ENCODE measurements at places on chromosomes 1 and 21.
A peak's percentile ranks its signal among the peaks of the same experiment; 100 is the strongest.

GRCh38 chr1:27598902-27599528 lies 4.9 kb downstream of the AHDC1 start:
- peak; percentile 30 for DNase-seq

DNA sequence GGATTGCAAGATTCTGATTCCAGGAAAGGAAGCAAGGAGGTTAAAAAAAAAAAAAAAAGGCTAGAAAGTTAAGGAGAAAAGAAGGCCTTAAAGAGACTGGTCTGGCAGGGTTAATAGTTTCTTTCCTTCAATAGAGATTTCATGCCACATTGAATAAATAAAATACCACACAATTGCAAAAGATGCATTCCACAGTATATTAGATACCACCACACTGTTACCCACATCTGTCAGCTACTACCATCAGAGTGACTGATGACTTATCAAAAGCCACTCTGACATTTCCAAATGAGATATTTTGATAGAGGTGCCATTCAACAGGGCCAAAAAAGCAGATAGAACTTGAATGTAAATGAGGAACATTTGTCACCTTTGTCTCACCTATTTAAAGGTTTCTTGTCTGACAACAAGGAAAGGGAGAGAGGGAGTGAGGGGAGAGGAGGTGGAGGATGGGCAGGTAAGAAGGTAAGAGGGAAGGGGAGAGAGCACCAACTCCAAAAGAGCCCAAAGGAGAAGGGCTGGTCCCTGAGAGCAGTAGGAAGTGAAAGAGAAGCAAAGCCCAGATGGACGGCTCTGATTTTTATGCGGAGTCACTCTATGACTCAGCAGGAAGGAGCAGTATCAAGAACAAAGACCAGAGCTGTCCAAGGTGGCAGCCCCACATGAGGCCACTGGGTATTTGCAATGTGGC lies 38.3 kb downstream of the LRRN2 start:
- DNase-seq, result peak; percentile 40

DNA sequence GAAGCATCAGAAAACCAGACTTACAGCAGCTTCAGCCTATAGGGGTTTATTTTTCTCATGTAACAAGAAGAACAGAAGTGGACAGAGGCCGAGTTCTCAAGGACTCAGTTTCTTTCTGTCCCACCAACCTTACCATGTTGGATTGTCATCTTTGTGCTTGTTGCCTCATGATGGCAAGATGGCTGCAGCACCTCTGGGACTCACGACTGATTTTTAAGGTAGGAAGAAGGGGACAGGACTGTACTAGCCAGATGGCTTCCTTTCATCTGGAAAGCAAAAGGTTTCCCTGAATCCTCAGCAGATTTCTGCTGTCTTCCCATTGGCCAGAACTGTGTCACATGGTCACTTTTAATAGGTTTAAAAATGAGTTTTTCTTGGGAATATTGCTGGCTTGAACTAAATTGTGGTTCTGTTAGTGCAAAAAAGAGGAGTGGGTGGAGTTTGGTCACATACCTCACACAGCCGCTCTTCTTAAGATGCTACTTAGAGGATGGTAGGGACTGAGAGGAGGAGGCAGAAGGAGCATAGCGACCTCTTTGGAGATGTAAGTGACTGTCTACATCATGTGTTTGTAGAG lies 48.1 kb upstream of the ENAH start:
- no peak for DNase-seq

DNA sequence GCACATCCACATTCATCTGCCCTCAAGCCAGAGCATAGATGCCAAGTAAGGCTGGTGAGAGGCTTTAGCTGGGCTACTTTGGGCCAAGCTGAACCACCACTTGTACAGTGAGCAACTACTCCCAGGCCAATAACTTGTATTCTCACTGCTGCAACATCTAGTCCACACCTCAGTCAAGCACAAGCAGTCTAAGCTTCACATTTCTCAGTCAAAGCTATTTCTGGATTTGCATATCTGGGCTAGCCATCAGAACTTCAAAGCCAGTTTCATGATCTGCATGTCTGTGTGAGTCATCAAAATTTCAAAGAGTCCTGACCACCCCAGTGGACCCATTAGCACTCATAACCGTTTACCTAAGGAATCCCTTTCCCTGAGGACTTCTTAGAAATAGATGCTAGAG lies 77.7 kb upstream of the DIRAS3 start:
- no peak for DNase-seq

GRCh38 chr1:48442864-48443619 lies 29.0 kb downstream of the SPATA6 start:
- no peak for DNase-seq

- DNase-seq, result no peak
These were observed 44.8 kb downstream of the ATP5PO start for GRCh38 chr21:33870768-33871167.

DNA sequence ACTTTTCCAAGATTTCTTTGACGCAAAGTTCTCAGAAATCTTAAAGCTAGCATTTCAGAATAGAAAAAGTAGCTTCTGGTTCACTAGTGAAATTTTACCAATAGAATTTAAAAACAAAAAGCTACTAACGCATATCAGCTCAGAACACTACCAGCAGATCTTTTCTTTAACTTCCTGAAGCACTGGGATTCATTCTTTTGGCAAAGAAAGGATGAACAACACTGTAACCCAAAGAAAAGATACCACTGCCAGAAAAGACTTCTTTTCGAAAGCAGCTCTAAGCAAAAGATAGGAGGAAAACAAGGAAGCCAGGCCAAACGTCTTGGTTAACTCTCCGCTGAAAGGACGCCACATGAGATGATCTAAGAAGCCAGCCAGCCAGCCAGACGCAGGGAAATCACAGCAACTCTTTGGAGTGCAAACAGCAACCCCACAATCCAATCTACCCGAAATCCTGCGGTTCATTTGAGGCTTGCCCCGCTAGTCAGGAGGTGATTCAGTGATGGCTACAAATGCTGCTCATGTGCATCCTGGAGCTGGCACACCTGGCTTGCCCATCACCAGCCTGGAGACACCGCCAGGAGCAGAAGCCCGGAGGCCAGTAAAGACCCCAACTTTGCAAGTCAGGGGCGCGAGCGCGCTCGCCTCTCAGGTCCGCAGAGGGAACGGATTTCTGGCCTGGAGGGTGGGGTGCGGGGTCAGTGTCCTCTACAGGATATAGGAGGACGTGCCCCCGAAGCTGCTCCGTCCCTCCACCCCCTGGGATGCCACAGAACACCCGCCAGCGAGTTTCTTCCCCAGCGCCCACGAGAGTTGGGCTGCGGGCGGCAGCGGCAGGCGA lies 812 bp downstream of the NBPF1 start:
- peak; percentile 66 for DNase-seq

DNA sequence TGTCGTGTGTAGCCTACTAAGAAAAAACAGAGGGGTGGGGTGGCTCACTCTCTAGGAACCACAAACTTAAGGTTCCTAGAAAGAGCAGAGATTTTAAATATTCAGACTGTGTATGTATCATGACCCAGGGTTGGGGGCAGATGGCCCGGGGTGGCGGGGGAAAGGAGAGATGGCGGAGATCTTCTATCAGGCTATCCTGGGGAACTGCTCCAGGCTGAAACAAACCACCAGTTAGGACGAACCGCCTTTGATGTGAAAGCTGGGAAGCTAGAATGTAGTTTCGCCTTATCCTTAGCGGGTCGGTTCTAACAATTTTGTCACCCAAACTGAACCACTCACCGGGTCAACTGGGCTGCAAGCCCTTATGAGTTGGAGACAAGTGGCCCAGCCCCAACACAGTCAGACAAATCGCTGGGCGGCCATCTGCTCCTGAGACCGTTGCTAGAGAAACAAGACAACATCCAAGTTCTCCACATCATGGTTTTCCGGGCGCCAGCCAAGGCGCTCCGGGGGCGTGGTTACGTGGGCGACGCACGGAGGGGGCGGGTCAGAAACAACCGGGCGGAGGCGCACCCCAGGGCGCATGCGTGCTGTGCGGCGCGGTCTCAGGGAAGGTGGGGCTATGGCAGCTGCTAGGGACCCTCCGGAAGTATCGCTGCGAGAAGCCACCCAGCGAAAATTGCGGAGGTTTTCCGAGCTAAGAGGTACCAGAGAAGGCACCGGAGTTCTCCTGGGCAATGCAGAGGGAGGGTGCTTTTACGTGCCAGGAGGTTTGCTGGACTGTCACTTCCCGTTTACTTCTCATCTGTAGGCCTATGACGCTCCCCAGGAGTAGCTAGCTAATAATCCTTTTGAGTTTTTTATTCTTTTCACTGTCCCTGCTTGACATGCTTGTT lies at the start of the genes FPGT and LRRIQ3:
Gene FPGT, plus strand, starts transcription at position 586 of the 896 bp plus-strand sequence. Its CDS starts 37 bp downstream, at position 623.
Gene LRRIQ3, minus strand, starts transcription at position 520 of the 896 bp plus-strand sequence. CDS start 14,492 bp downstream, outside the sequence.
- DNase-seq, result peak; percentile 97

DNA sequence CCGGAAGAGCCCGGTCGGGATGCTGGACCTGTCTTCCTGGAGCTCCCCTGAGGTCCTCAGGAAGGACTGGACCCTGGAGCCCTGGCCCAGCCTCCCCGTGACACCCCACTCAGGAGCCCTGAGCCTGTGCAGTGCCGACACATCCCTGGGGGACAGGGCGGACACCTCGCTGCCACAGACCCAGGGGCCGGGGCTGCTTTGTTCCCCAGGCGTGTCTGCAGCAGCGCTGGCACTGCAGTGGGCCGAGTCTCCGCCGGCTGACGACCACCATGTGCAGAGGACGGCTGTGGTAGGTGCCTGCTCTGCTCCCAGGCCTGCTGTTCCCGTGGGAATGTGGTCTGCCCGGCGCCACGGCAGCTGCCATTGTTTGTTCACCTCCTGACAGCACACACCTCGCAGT lies 42.1 kb upstream of the DIP2A start:
- no peak for DNase-seq

- DNase-seq, result no peak
These were observed 5.0 kb downstream of the FAF1 start for GRCh38 chr1:50955116-50955515.

- DNase-seq, result no peak
These were observed 67.9 kb downstream of the SLC44A5 start for GRCh38 chr1:75542818-75543570.

Measured in nephron progenitor cell (in vitro differentiated cells).